ENCODE measurements at places on chromosomes 5 and 9.

GRCh38 chr5:40045429-40045828 is 620.6 kb upstream of the DAB2 start:
- DNase-seq: no peak

- no peak for DNase-seq
Observed at GRCh38 chr5:137575847-137576246, 76.7 kb upstream of the SPOCK1 start.

DNA sequence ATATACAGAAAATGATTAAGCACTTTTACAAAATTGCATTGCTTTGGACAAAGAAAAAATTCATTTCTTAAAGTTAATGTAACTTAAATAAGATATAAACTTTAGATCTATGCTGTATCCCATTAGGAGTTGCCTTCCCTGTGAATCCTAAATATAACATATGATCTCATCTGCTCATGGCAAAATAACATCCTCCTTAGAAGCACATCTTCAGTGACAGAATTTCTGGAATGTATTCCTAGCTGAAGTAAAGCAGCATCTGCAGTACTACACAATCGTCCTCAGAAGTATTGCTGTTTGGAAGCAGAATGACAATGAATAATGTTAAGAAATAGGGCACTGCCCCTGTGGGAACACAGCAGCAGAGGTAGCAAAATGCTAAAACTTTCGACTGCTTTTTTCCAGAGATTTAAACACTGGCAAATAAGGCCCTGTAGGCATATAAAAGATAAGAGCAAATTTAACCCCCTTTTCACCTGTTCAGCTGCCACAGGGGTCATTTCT is 571.0 kb downstream of the PTPRD start:
- DNase-seq: no peak

DNA sequence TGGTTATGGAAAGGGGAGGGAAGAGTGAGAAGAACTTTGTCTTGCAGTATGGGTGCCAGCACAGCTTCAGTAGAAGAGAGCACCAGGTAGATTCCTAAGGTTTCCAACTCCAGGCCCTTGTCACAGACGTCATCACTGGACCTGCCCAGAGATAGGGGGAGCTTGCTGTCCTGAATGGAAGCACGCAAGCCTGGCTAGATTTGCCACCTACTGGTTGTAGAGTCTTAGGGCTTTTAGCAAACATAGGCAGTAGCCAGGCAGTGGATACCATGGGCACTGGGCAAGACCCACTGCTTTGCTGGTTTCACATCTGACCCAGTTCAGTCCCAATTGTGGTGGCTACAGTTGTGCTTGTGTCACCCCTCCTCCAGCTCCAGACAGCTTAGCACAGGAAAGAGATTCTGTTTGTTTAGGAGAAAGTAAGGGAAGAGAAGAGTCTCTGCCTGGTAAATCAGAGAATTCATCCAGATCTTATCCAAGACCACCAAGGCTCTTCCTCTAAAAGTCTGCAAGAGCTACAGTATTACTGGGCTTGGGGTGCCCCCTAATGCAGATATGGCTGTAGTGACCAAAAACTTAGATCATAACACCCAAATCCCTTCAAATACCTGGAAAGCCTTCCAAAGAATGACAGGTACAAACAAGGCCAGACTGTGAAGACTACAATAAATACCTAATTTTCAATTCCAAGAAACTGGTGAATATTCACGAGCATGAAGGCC is 158.9 kb downstream of the HINT1 start:
- DNase-seq: no peak

- DNase-seq: peak; percentile 62
Observed at GRCh38 chr9:94084314-94084713, at the start of gene PTPDC1. PTPDC1 (plus strand) TSS chr9:94084464; CDS start chr9:94084531, 67 bp downstream.

DNA sequence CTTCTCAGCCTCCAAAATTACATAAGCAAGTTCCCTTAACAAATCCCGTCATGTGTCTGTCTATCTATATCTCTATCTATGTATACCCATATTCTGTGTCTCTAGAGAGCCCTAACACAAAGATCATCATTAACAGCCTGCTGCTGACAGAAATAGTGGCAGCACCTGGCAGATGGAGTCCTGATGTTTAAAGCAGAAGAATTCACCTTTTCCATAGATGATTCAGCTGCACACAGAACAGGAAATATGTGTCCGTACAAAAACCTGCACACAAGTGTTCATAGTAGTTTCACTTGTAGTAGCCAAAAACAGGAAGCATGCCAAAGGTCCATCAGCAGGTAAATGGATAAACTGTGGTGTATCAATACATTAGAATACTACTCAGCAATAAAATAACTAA is 45.0 kb upstream of the ACO1 start:
- DNase-seq: no peak

DNA sequence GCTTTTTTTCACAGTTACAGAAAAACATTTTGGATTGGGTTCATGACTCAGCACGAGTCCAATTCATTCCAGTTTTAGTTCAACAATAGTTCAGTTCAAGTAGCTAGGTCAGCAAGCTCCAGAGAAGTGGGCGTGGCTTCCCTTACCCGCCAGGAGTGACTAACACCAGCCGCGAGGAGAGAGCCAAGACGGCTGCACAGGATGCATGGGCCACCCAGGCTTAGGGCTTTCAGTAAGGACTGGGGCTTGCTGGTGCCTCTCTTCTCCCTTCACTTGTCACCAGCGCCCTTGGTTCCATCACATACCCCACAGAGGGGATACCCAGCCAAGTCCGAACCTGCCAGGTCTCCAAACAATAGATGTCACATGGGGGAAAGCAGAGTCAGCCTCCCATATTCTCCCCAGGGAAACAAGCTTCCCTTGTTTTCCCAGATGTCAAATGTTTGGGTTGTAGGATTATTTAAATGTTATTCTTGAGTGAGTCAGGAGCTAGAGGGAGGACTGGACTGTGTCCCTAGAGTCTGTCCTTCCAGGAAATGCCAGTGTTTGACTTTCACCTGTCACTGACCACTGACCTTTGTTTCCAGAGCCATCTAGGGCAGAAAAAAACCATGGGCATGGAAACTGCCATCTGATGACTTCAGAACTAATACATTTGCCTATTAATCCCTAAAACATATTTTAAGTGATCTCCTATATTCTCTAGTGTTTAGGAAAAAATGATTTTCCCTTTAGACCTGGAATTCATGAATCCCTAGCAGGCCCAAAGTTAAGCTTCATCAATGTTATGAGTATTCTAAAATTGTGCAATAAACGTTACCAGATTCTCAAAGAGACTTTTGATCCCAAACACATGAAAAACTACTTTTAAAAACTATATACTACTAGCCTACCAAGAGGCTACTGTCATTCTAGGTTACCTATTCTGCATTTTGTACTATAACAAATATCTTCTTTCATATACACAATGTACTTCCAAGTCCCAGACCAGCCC is 51.9 kb downstream of the NIPAL4 start:
- no peak for DNase-seq

GRCh38 chr5:111585946-111586345 is 73.6 kb upstream of the STARD4 start:
- DNase-seq: no peak

DNA sequence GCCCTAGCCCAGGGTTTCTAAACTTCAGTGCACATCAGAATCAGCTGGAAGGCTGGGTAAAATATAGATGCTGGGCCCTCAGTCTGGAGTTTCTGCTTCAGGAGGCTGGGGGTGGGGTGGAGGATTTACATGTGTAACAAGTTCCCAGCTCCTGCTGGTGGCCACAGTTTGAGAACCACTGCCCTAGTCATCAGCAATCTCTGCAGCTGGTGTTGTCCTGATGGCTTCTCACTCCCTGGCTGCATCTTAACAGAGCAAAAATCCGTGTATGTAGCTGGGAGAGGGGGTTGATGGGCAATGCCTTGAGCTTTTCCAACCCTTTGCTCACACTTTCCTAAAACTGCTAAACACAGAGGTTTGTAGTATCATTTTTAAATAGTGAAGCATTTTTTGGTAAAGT is 186.0 kb upstream of the KLF9 start:
- DNase-seq: no peak

- no peak for DNase-seq
Observed at GRCh38 chr5:61966997-61967396, 339.0 kb upstream of the KIF2A start.

DNA sequence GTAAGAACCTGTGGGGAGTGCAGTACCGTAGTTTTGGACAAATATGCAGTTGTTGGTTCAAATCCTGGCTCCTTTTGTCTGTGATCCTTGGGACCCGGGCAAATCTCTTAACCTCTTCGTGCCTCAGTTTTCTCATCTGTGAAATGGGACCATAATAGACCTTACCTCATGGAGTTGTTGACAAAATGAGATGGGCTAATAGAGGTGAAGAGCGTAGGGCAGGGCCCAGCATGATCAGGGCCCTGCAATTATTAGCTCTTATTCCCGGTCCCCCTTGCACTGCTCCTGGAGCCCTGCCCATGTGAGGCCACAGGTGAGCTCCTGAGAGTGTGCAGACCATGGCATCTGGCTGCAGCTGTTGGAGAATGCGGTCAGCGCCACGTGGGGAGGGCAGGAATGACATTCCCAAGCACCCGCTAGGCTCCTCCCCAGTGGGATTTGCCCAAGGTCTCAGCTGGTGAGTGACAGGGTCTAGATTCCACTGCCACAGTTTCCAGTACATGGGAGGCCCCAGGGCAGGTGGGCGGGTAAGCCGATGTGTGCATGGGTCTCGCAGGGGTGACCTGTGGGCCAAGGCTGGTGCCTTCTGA is 41.0 kb downstream of the NEK6 start:
- DNase-seq: no peak

DNA sequence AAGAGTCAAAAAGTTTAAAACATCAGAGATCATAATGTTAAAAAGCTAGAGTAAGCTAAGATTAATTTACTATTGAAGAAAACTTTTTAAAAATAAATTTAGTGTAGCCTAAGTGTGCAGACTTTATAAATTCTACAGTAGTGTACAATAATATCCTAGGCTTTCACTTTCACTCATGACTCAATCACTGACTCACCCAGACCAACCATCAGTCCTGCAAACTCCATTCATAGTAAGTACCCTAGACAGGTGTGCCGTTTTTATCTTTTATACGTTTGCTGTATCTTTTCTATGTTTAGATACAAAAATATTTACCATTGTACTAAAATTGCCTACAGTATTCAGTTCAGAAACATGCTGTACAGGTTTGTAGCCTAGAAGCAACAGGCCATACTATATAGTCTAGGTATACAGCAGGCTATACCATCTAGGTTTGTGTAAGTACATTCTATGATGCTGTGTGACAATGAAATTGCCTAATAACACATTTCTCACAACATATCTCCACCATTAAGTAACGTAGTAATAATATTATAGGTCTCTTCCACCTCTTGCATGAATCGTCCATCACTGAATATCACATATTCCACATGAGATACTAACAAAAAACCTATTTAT is 59.2 kb downstream of the MEGF9 start:
- no peak for DNase-seq

DNA sequence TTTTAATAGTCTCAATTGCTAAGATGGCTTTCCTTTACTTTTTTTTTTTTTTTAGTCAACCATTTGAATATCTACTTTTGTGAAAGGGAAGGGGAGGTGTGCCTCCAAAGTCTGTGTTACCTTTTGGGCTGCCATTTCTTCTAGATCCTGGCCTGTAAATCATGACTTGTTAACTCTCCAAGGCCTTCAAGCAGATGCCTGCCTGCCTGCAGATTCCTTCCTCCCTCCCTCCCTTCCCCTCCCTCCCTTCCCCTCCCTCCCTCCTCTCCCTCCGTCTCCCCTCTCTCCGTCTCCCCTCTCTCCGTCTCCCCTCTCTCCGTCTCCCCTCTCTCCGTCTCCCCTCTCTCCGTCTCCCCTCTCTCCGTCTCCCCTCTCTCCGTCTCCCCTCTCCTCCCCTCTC is 73.1 kb downstream of the COMMD10 start:
- no peak for DNase-seq

- no peak for DNase-seq
Observed at GRCh38 chr5:155649666-155650065, 636.1 kb downstream of the KIF4B start.

- DNase-seq: no peak
Observed at GRCh38 chr9:122337556-122337929, 33.3 kb upstream of the PTGS1 start.

DNA sequence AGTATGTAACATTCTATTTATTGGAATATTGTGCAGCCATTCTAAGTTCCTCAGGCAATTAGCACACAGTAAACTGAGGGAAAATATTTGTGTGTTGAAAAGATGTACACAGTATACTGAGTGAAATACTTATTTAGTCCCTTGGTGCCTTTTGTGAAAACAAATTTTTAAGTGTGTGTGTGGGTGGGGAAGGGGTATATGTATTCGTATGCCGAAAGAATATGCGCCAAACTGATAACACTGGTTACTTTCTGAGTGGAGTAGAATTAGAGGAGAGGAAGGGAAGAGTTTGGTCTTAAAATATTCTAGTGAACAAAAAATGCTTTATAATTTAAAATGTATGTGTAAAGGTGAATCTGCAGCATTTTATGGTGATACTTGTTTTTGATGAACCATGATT is 3.1 kb downstream of the DCP2 start:
- DNase-seq: no peak

- DNase-seq: no peak
Observed at GRCh38 chr5:1133108-1133507, 21.2 kb upstream of the SLC12A7 start.

DNA sequence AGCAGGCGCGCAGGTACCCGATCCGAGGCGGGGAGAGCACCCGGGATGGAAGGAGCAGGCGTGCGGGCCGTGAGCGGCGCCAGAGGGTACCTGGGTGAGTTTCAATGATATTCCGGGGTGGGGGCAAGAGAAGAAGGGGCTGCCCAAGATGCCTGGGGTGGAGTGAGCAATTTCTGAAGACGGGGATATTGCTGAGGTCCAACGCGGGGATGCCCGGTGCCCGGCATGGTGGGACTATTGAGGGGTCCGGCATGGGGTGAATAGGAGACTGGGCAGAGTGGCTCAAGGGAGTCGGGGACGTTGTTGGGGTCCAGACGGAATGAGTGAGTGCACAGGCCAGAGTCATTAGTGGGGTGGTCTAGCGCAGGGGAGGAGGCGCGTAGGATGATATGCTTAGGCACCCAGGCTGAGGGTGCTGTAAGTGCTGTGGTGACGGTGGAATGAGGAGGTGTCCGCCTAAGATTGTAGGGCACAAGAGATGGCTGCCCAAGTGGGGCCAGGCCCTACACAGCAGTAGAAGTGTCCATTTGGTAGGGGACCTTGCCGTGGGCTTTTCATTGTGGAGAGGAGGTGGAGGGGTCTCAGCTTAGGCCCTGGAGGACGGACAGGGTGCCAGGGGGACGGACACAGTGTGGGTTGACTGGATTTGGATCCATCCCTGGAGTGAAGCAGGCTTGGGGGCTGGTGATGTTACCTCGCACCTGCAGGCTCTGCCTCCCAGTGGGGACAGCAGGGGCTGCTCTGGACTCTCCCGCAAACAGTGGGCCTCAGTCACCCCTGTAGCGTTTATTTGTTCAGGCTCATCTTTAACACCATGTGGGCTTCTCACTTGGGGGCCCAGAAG is 719 bp downstream of the MIGA2 start:
- DNase-seq: no peak

- no peak for DNase-seq
Observed at GRCh38 chr5:124287813-124288212, 458.6 kb downstream of the ZNF608 start.
